ENCODE measurements at places on chromosomes 4 and X.

DNA sequence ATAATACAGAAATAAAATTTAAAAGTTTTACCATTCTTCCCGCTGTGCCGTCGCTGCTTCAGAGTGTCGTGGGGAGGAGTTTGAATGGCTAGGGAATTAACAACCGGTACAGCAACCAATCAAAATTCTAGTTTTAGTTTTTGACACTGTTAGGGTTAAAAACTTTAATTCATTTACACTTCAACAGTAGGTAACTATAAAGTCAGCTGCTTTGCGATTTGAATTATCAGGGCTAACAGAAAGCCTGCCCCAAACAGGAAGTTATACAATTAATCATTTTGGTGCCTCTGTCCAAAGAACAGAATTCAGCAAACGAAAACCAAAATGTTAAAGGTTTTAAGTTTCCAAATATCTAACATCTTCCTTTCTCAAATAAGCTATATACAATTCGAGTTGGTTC, 2.3 kb downstream of the HNRNPD start:
- DNase-seq, result no peak

- no peak for DNase-seq
Observed at GRCh38 chrX:66602381-66602938, 36.4 kb downstream of the EDA2R start.

- no peak for DNase-seq
Observed at GRCh38 chrX:150361777-150362351, 1.3 kb upstream of the MAMLD1 start.

DNA sequence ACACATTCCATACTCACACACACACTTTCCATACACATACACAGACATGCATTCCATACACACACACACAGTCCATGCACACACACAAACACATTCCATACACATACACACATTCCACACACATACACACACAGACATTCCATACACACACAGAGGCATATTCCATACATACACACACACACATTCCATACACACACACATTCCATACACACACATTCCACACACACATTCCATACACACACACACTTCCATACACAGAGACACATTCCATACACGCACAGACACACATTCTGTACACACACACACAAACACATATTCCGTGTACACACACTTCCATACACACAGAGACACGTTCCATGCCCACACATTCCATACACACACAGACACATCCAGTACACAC, 14.8 kb downstream of the LINC00632 start:
- DNase-seq, result no peak

DNA sequence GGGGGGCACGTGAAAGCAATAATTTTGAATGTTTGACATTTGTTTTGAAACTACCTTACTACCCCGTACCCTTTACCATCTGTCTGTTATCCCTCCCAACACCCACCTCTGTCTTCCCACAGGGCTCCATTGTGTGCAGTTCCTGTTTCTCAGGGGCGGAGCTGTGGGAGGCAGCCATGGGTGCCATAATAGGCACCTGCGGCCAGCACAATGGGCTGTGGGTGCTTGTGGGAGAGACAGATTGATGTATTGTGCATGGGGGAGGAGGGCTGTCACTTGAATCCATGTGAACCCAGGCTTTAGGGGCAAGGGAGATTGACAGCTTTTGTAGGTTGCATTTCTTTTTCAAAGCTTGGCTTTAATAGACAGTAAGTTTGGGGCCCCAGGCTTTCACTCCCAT, 122.6 kb upstream of the CXorf66 start:
- no peak for DNase-seq

All from NCI-H1417 treated with DMSO at 0.1 percent for 48 hours (cell line).